ENCODE measurements at places on chromosomes 2 and 18.

DNA sequence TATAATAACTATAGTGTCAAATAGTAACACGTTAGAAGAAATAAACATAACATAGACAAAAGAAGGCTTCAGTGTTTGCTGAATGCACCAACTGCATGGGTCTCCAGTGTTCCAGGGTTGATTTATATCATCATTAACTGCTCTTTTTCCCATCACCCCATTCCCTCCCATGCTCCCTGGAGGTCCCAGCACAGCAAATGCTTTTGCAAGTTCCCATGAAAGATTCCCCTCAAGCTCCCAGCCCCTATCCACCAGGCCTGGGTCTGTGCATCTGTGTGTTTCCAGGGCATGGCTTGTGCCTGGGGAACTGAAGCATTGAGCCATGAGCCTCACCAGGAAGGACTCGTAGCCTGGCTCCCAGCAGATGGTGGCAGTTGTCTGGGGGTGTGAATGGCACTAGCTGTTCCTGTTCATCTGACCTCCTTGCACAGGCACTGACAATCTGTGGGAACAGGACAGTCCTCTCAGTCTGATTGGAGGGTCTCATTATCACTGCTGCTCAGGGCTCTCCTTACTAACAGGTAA is 164.6 kb upstream of the RMP24 start:
- DNase-seq, result no peak

DNA sequence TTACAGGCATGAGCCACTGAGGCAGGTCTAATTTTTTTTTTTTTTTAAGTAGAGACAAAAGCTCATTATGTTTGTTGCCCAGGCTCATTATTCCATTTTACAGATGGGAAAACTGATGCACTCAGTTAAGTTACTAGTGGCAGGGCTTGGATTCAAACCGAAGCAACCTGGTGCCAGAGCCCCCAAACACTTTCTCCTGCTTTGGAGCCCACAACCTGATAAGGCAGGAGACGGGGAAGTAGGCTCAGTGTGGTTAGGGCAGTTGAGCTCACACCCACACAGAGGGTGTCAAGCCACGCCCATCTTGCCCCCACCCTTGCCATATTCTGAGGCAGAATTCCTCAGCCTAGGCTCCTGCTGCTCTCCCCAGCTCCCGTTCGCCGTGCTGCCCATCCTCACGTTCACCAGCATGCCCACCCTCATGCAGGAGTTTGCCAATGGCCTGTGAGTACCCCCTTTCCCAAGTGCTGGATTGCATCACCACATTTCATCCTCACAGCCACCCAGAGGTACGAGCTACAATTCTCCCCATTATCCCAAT is 5.8 kb upstream of the CTDSP1 start:
- DNase-seq, result no peak

DNA sequence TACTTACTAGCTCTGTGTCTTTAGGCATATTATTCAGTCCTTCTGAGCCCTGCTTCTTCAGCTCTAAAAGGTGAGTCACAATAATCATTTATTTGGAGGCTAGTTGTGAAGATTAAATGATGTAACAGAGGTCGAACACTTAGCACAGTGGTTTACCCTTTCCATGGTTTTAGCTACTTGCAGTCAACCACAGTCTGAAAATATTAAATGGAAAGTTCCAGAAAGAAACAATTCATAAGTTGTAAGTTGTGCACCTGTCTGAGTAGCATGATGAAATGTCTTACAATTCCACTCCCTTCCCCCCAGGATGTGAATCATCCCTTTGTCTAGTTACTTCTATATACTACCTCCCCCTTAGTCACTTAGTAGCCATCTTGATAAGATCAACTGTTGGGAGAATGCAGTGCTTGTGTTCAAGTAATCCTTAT is 217.6 kb upstream of the THUMPD2 start:
- no peak for DNase-seq

DNA sequence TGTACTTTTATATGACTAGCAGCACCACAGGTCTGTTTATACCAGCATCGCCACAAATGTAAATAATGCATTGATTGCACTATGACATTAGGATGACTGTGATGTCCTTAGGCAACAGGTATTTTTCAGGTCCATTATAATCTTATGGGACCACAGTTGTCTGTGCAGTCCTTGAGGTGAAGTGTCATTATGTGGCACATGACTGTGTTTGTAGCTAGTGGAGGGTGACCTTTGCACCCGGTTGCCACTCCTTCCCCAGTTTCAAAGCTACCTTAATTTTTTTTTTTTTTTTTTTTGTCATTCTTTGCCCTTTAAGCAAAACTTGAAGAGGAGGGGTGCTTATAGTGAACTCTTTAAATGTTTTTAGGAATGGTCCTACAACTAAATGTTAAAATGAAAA is 386.4 kb downstream of the THSD7B start:
- DNase-seq, result no peak

DNA sequence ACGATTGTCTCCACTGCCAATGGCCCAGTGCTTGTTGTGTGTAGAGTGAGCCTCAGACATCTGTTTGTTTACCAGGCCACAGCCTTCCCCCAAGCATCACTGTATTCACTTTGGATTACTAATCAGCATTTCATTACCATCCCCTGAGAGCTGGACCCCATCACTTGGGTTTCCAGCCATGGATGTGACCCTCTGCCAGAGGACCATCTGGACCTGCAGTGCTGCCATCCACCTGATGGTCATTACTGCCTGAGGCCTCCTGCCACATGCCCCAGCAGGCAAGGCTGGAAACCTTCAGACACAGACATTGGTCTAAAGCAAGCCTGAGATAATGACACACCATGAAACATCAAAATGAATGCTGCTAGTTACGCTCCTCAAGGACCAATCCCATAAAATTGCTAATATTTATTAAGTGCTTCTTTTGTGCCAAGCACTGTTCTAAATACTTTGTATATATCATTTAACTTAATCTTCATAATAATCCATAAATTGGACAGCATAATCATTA is 2096.3 kb upstream of the CELF4 start:
- no peak for DNase-seq

GRCh38 chr2:146301287-146301686 is 1543.5 kb upstream of the ACVR2A start:
- DNase-seq, result no peak

GRCh38 chr2:164850235-164850634 is 8.6 kb upstream of the COBLL1 start:
- DNase-seq, result no peak

- DNase-seq, result no peak
These were observed 19.4 kb upstream of the PAX3 start for GRCh38 chr2:222318026-222318711.

DNA sequence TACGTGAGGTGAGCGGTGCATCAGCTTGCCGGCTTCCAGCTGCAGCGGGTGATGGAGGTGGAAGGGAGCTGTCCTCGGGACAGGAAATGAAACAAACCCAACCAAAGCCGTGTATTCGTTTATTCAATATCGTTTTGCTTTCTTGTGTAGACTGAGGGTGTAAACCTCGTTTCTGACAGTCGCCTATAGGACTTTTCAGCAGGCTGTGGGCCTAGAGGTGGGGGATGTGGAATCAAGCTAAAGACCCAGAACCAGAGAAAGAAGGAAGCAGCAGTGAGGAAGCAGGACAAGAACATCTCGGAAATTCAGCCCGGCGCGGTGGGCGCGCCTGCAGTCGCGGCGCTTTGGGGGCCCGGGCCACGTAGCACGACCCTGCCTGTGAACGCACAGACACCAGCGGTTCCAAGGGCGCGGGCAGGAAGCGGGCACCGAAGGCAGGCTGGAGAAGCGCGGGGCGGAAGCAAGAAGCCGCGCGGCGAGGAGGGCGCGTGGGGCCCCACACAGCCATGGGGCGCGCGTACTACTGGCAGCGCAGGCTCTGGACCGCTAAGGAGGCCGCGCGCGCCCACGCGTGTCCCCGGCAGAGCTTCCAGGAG is 755 bp upstream of the ATP9B start:
- no peak for DNase-seq

- no peak for DNase-seq
These were observed 89.3 kb upstream of the TEX51 start for GRCh38 chr2:126809340-126809739.

DNA sequence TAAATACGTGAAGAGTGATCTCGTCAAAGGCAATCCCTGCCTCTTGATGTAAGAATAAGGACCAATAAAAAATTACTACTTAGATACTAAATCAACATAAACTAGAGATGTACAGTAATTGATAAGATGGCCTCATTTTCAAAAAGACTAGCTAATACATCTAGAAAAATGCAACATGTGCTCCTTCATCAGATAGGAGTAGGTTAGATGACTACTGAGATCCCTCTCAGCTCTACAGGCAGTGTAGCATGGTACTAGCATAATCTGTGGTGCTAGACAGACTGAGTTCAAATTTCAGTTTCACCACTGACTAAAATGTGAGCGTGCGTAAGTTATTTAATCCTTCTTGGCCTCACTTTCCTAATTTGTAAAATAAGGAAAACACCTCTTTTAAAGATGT is 82.6 kb upstream of the FRZB start:
- DNase-seq, result no peak

DNA sequence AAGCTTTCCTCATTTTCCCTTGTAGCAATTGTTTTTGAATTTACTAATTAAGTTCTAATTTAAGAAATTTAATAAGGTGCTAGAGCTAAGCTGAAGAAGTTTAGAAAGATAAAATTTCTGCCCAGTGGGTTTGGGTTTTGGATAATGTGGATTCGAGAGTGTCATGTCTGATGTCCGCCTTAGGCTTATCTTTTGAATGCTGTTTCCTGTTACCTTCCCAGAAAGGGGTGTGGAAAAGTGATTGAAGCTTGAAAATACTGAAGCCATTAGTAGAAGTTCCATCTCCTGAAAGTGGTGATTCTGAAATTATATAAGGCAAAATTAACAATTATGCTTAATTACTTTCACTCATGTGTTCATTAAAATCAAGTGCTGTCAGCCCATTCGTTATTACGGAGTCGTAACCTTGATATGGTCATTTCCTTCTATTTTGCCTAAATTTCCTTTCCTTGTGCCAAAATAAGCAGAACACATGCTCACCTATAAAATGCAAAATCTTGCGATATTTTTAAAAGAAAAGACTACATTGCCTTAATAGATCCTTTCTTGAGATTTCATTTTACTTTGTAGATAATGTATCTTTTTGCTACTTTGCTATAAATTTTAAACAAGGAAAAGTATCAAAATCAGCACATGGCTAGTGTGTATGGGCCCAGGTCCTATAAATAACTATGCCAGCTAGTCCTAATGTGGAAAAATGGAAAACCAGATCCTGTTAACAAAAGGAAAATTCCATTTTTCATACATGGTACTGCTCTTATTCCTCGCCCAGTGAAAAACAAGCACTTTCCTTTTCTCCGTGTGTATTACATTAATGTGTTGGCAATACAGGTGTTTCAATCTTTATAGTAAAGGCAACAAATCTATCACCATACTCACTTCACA is 97.3 kb downstream of the ICOS start:
- no peak for DNase-seq

DNA sequence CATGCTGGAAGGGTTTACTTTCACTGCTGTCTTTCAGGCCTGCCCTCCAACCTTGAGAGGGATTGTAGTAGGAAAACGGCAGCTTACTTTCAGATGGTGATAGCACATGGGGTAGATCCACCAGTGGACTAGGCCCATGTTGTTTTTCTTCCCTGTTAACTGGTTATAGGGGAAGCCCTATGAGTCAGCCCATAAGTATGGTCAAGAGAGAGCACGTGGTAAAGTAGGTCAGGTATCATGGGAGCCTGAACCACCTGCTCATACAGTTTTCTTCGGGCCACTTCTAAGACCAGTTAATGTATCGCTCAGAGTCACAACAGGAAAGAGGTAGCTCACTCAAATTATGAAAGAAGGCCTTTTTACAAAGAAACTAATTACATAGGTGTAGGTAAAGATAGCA is 33.0 kb downstream of the PDK1 start:
- DNase-seq, result no peak

- DNase-seq, result no peak
These were observed 140.4 kb upstream of the RNF152 start for GRCh38 chr18:62033207-62033606.

GRCh38 chr2:67585400-67585799 is 188.3 kb downstream of the ETAA1 start:
- DNase-seq, result no peak

DNA sequence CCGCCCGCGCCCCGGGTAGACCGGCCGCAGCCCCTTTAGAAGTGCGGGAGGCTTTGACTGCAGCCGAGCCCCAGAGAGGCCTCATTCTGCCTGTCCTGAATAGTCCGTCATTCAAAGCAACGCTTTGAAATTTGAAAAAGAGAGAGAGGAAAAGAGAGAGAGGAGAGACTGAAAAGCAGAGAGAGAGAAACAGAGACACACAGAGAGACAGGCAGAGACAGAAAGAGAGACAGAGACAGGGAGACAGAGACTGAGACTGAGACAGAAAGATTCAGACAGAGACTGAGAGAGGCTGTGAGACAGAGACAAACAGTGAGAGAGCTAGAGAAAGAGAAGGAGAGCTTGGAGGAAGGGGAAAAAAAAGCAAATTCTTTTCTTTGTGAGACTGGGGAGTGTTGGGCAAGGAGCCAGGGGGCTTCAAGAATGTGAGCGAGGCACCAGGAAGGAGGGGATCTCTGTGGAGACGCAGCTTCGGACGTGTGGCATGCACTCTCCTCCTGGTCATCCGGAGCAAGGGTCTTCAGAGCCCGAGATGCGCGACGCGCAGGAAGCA is 73.1 kb downstream of the MYCN start:
- DNase-seq, result no peak

- no peak for DNase-seq
These were observed 77.3 kb upstream of the CXCR4 start for GRCh38 chr2:136195226-136195625.

DNA sequence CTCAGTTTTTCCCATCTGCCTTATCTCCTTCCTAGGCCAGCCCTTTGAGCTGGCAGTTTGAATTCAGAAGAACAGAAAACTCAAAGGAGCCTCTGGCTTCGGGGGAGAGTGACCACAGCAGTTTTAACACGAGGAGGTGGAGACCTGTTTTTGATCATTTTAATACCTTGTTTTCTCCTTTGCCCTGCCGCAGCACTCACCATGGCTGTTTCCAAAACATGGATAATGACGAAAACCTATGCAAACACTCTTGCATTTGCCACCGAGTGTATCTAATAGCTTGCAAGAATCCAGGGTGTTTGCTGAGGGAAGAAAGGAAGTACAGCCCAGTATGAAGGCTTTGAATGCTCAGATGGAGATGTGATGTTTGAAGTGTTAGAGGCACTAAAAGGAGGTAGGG is 167.1 kb downstream of the PRKCE start:
- DNase-seq, result no peak

- DNase-seq, result no peak
These were observed 82.0 kb upstream of the RANBP2 start for GRCh38 chr2:108637304-108637669.

DNA sequence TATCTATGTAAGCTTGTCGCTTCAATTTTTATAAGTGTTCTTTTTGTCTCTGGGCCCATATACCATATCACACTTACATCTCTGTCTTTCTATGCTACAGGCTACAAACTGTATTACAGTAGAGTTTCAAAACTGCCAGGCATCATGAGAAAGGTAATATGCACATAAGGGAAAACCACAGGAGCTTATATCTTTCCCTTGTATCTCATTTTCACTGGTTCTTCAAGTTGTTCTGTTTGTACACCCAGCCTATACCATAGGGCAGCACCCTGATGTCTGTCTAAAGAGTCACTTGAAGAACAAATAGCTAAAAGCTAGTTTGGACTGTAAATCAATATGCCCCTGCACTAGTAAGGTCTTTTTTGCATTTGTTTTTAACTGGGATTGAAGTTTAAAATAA is 366.7 kb downstream of the FIGN start:
- no peak for DNase-seq

All from stimulated activated CD4-positive, alpha-beta T cell treated with anti-CD3 and anti-CD28 coated beads, TNF-alpha, amount 100 ng/mL, for 24 hours (primary cell).